CD4-positive, alpha-beta T cell treated with Interferon alpha-2 for 1 hour (primary cell): ENCODE measurements at places on chromosomes 11 and 22.

- DNase-seq = no peak
Observed at GRCh38 chr11:131759140-131759539, 388.7 kb downstream of the NTM start.

DNA sequence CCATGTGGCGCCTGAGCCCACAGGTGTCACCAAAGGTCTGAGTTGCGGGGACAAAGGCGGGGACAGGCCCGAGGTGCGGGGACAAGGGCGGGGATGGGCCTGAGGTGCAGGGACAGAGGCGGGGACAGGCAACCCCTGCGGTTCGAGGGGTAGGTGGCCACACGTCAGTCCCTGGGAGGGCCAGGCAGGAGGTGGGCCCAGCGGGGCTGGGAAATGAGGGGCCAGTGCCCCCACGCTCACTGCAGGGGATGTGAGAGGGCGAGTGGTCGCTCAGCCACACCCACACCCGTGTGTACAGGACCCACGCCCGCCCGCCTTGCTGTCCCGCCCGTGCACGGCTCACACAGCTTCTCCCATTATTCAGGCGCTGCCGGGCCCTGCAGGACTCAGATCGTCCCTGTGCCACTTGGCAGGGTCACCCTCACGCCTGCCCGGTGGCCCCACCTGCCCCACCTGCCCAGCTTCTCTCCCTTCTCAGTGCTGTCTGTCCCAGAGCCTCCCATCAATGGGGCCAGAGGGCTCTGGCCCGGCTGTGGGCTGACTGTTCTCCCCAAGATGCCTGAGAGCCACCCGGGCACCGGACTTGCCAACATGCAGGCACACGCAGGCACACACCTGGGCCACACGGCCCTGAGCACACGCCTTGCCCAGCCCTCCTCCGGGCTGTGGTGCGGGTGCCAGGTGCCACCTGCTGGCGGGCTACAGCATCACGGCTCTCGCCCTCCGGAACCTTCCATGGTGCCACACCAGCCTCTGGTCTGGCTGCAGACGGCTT, 14.2 kb upstream of the MUC6 start:
- DNase-seq = peak; percentile 79

- DNase-seq = no peak
Observed at GRCh38 chr11:131157678-131158077, 212.7 kb upstream of the NTM start.

DNA sequence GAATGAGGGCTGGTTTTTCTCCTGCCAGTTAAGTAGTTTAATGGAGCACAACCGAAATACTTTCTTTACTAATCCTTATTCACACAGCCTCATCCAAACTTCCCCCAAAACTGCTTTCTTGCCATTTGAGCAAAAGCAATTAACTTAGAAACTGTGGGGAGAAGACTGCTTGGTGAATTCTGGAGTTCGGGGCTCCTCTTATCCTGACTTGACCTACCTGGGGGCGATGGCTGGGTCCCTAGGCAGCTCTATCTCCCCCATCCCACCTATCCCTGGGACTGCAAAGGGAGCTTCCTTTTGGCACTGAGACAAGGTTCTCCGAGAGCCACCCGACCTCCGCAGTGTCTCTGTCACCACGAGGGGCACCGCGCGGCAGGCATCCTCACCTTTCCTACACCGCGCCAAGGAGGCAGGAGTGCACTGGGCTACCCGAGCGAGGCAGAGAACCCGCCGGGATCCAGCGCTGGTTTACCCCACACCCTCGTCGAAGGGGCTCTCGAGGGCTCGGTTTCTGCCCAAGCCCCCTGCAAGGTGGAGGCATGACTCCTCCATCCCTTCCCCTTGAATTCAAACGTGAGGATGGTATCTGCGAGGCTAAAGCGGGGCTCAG, 759 bp downstream of the DESI1 start:
- peak; percentile 26 for DNase-seq

DNA sequence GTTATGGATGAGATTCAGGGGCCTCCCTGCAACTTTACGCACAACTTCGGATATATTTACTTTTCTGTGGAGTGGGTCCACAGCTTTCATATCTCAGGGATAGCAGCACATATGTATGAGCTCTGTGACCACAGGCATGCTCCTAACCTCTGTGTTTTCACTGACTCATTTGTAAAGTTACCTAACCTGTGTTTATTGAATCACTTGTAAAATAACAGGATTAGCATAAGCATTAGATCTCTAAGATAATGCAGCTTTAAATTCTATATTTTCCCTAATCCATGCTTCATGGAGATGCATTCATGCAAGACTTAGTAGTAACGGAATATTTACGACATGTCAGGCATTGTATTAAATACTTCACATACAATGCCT, 47.9 kb upstream of the DDI1 start:
- no peak for DNase-seq
